MM.1S (cell line): ENCODE measurements at places on chromosomes 1 and 21.
A peak's percentile ranks its signal among the peaks of the same experiment; 100 is the strongest.

- H3K27ac ChIP-seq = no peak overlapping the region
- no peaks in the 10 kb centered on the region for H3K4me1 ChIP-seq
- H3K4me3 ChIP-seq = no peak overlapping the region
- no peaks in the 10 kb centered on the region for H3K27me3 ChIP-seq
- no peak for DNase-seq
These were observed 3.7 kb upstream of the CDC14A start for GRCh38 chr1:100348549-100349144.

DNA sequence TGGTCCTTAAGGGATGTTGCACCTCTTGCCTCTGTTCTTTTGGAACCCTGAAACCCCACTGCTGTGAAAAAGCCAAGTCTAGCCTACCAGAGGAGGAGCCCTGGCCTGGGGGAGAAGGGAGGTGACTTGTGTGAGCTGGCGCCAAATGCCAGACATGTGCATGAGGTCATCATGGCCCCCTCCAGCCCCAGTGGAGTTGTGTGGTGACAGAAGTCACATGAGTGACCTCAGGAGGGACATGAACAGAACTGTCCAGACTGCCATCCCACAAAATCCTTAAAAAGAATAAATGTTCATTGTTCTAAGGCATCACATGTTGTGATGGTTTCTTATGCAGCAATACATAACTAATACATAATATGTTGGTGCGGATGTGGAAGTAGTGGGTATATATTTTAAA lies 10.8 kb downstream of the HHAT start:
- peaks cover 14% of the 10 kb centered on the region for H3K4me1 ChIP-seq
- H3K36me3 ChIP-seq = no peaks in the 10 kb centered on the region
- no peaks in the 10 kb centered on the region for H3K27me3 ChIP-seq
- H3K27ac ChIP-seq = no peak overlapping the region

DNA sequence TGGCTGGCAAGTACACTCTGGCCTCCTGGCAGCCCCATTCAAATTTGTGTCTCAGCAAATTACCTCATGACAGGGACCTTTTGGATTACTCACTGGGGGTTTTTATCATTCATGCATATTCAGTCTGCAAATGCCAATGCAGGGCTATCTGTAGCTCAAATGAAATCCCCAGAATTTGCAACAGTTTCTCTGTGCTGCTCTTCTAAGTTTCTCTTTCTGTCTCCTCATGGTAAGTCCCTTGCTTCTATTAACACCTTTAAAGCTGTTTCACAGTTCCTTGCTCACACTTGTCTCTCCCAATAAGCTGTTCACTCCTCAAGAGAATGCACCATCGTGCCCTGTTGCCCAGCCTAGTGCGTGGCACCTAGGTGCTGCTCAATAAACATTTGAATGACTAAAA lies 3.3 kb upstream of the FAM78B start:
- H3K4me1 ChIP-seq = no peaks in the 10 kb centered on the region; the same call in 1 of the 2 replicates
- peaks cover 8% of the 10 kb centered on the region for H3K27me3 ChIP-seq
- DNase-seq = no peak
- H3K36me3 ChIP-seq = no peaks in the 10 kb centered on the region
- H3K27ac ChIP-seq = no peak overlapping the region
- no peak overlapping the region for H3K4me3 ChIP-seq

- no peaks in the 10 kb centered on the region for H3K27me3 ChIP-seq
- DNase-seq = no peak
- H3K36me3 ChIP-seq = no peaks in the 10 kb centered on the region
- H3K27ac ChIP-seq = no peak overlapping the region
These were observed 5.8 kb downstream of the TTC22 start for GRCh38 chr1:54795356-54795665.

DNA sequence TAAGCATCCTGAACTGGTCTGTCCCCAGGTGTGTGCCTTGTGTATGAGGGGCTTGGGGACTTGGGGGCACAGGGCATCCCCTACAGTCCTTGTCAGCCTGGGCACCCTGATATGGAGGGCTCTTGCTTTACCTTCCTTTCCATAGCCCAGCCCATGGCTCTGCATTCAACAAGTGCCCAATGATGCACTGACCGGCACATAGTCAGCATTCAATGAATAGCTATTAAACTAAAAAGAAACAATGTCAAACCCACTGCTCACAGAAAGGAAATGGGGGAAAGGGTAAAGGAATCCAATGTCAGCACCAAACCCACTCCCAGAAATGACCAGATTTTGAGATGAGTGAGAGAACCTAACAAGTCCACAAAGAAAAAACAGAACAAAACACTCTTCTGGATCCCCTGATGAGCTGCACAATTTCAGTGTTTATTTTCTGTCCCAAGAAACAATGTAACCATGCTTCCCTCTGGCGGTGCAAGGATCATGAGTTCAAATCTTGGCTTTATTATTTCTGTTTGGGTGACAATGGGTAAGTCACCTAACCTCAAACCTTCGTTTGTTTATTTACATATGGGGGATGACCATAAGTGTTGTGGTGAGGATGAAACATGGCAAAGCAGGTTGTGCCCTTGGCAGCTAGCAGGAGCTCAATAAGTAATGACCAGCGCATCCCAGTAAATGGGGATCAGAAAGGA lies 22.0 kb downstream of the SYT6 start:
- no peak overlapping the region for H3K27ac ChIP-seq
- no peaks in the 10 kb centered on the region for H3K27me3 ChIP-seq
- H3K36me3 ChIP-seq = no peaks in the 10 kb centered on the region
- H3K4me1 ChIP-seq = no peaks in the 10 kb centered on the region
- DNase-seq = no peak

GRCh38 chr21:37593740-37594471 lies 227.3 kb downstream of the DYRK1A start:
- no peak for DNase-seq
- H3K27ac ChIP-seq = no peak overlapping the region
- H3K36me3 ChIP-seq = no peaks in the 10 kb centered on the region
- no peaks in the 10 kb centered on the region for H3K27me3 ChIP-seq
- H3K4me1 ChIP-seq = no peaks in the 10 kb centered on the region
- no peak overlapping the region for H3K4me3 ChIP-seq

GRCh38 chr1:27567971-27568299 lies 36.0 kb downstream of the AHDC1 start:
- H3K4me3 ChIP-seq = peak overlapping the region; percentile 14; the same call in 1 of the 2 replicates
- DNase-seq = no peak
- H3K36me3 ChIP-seq = no peaks in the 10 kb centered on the region
- no peak overlapping the region for H3K27ac ChIP-seq
- peaks cover 6% of the 10 kb centered on the region for H3K4me1 ChIP-seq
- H3K27me3 ChIP-seq = no peaks in the 10 kb centered on the region

GRCh38 chr1:202069662-202070061 lies 53.1 kb upstream of the GPR37L1 start:
- no peaks in the 10 kb centered on the region for H3K36me3 ChIP-seq
- no peak overlapping the region for H3K27ac ChIP-seq
- H3K27me3 ChIP-seq = no peaks in the 10 kb centered on the region
- no peak for DNase-seq
- no peaks in the 10 kb centered on the region for H3K4me1 ChIP-seq

DNA sequence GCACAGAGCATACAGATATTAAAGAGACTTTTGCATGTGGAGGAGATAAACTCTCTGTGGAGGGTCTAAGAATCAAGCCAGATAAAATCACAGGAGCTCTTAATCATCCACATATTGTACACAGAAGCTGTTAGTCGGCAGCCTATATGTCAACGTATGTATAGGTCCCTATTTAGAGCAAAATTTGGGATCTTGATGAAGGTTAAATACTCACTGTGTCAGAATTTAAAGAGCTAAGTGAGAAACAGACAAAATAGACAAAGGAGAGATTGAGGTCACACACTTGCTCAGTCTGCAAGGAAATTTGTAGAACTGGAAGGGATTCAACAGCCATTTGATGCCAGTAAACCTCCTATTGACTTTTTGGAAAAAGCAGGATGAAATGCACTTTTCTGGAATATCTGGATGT lies 4.1 kb upstream of the IRF2BP2 start:
- no peak overlapping the region for H3K27ac ChIP-seq
- no peak for DNase-seq
- no peaks in the 10 kb centered on the region for H3K36me3 ChIP-seq
- peaks cover 28% of the 10 kb centered on the region for H3K4me1 ChIP-seq

- no peaks in the 10 kb centered on the region for H3K27me3 ChIP-seq
- no peak overlapping the region for H3K27ac ChIP-seq
- no peaks in the 10 kb centered on the region for H3K36me3 ChIP-seq
- H3K4me3 ChIP-seq = no peak overlapping the region
- no peak for DNase-seq
- no peaks in the 10 kb centered on the region for H3K4me1 ChIP-seq
These were observed 133.2 kb upstream of the IVNS1ABP start for GRCh38 chr1:185450060-185450788.

DNA sequence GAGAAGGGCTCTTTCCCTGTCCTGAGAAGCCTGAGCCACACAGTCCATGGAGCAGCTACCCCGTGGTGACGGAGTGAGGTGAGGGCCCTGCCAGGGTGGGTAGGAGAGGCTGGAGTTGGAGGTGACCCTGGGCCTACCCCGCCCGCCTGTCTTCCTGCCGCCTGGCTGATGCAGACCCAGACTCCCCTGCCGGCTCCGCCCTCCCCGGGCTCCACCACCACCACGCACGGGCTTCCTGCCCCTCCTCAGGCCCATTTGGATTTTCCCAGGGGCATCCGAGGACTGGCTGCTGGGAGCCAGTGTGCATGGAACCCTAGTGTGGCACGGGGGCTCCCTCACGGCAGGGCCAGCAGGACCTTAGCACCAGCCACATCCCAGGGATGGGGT lies 32.5 kb downstream of the PODN start:
- H3K36me3 ChIP-seq = no peaks in the 10 kb centered on the region
- no peaks in the 10 kb centered on the region for H3K4me1 ChIP-seq
- no peak for DNase-seq
- H3K27me3 ChIP-seq = peaks cover 5% of the 10 kb centered on the region

DNA sequence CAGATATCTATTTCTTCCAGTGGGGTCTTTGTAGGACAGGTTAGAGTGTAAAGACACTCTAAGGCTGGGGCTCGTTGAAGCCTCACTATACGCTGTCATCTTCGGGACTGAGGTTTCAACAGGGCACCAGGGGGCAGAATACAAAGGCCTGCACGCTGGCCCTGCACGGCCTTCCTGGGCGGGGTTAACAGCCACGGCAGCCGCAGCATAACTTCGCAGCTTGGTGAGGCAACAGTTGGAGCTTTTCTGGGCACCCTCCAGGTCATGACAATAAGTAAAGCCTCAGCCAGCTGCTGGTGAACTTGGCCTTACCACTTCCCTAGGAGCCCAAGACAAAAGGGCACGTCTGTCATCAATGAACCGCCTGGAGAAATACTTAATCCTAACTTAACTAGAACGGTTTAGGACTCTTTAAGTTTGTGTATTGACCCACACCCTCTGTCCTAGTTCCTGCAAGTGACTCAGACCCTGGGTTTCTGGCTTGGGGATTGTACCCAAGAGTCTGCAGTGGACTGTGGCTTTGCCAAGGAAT lies 2.3 kb upstream of the RUNX1 start:
- H3K27me3 ChIP-seq = peaks cover 46% of the 10 kb centered on the region
- H3K4me3 ChIP-seq = no peak overlapping the region
- peaks cover 39% of the 10 kb centered on the region for H3K4me1 ChIP-seq
- H3K36me3 ChIP-seq = no peaks in the 10 kb centered on the region
- H3K27ac ChIP-seq = no peak overlapping the region
- DNase-seq = peak; percentile 97

- H3K4me1 ChIP-seq = no peaks in the 10 kb centered on the region
- H3K27me3 ChIP-seq = no peaks in the 10 kb centered on the region
- DNase-seq = no peak
These were observed 341.7 kb downstream of the DSCAM start for GRCh38 chr21:40505244-40505643.

DNA sequence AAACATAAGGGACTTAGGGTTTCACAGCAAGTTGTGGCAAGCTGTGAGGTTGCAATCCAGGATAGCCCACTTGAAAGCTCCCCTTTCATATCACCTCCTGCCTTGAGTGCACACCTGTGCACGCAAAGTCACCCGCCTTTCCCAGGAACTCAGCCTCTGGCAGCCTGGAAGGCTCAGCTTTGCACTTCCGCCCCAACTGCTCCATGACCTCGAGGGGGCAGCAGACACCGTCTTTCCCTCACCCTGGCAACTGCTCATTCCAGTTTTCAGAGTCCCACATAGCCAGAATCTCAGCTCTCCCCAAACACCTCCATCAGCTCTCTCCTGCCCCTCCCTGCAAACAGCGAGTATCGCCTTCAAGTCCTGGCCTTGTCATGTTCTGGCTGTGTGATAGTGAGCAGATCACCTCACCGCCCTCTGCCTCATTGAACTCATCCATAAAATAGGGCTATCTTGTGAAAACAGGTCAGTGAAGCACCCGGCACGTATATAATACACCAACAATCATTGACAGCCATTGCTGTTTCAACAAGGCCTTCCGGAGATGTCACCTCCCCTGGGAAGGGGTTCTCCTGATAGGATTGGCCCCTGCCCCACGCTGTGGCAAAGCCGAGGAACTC lies 32.2 kb upstream of the EPB41 start:
- peak; percentile 75 for DNase-seq
- no peak overlapping the region for H3K4me3 ChIP-seq
- no peaks in the 10 kb centered on the region for H3K36me3 ChIP-seq

- H3K4me1 ChIP-seq = no peaks in the 10 kb centered on the region
- no peak for DNase-seq
- no peaks in the 10 kb centered on the region for H3K36me3 ChIP-seq
- H3K27ac ChIP-seq = no peak overlapping the region
These were observed 192.3 kb upstream of the ADGRL4 start for GRCh38 chr1:79198832-79199231.

GRCh38 chr1:185578293-185578692 lies 155.9 kb upstream of the HMCN1 start:
- H3K36me3 ChIP-seq = no peaks in the 10 kb centered on the region
- DNase-seq = no peak
- H3K4me3 ChIP-seq = no peak overlapping the region
- no peak overlapping the region for H3K27ac ChIP-seq
- H3K4me1 ChIP-seq = no peaks in the 10 kb centered on the region

GRCh38 chr1:30818568-30819243 lies 61.1 kb upstream of the LAPTM5 start:
- no peaks in the 10 kb centered on the region for H3K4me1 ChIP-seq
- DNase-seq = no peak
- no peak overlapping the region for H3K27ac ChIP-seq
- no peaks in the 10 kb centered on the region for H3K36me3 ChIP-seq
- no peak overlapping the region for H3K4me3 ChIP-seq

DNA sequence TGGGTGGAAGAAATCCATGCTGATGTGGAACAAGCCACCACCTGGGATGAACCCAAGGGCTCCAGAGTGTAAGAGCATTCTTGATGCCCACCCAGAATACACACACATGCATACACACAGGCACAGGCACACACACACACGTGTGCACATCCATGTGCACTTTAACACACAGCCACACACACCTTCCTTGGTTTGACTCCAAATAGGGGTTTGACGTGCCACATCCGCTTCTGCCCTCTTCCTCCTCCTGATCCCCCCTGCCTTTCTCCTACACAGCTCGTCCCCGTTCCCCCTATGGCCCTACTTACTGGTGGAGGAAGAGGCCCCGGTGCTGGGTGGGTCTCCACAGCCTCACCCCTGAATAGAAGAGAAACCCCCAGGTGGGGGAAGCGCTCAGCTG lies 16.0 kb downstream of the SPATA21 start:
- no peak for DNase-seq

DNA sequence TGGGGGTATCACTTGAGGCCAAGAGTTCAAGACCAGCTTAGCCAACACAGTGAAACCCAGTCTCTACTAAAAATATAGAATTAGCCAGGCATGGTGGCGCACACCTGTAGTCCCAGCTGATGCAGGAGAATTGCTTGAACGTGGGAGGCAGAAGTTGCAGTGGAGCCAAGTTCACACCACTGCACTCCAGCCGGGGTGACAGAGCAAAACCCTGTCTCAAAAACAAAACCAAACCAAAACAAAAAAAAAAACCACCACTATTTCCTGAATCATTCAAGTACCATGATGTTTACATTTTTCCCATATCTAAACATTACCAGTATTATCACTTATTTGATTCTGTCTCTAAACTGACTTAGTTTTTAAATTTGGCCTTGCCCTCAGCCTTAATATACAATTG lies 29.5 kb downstream of the TUT4 start:
- no peak overlapping the region for H3K4me3 ChIP-seq
- H3K27ac ChIP-seq = no peak overlapping the region
- peak; percentile 42 for DNase-seq
- H3K27me3 ChIP-seq = no peaks in the 10 kb centered on the region
- H3K36me3 ChIP-seq = no peaks in the 10 kb centered on the region
